ENCODE measurements at places on chromosomes 12 and 14.

DNA sequence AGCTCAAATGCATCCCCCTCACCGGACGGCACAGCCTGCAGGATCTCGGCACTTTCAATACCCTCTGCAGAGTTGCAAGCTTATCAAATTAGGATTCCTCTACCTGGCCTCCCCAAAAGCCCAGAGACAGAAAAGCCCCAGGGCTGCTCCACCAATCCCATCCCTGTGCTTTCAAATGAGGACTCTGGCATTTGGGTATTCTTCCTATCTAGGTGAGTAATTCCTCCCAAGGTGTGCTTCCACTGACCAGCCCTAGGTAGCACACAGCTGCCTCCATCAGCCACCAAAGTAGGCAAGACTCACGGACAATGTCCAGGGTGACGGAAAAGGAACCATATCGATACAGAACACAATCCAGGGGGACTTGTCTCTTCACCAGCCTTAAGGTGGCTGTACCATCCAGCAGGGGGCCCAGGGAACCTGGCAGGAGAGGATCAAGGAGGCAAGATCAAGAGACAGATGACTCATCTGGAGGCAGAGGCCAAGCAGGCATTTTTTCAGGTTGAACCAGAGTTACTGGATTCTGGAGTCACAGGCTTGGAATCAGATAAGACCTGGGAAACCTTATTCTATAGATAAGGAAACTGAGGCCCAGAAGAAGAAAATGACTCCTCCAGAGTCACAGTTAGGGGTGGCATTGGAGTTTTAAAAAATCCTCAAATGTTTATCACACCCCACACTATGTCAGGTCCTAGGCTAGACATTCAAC, 9.9 kb downstream of the PMEL start:
- DNase-seq: peak; percentile 62

GRCh38 chr12:78004249-78005093, 173.8 kb downstream of the NAV3 start:
- no peak for DNase-seq

- peak; percentile 69 for DNase-seq
Measured at GRCh38 chr14:77849711-77850110, 49.8 kb downstream of the ADCK1 start.

DNA sequence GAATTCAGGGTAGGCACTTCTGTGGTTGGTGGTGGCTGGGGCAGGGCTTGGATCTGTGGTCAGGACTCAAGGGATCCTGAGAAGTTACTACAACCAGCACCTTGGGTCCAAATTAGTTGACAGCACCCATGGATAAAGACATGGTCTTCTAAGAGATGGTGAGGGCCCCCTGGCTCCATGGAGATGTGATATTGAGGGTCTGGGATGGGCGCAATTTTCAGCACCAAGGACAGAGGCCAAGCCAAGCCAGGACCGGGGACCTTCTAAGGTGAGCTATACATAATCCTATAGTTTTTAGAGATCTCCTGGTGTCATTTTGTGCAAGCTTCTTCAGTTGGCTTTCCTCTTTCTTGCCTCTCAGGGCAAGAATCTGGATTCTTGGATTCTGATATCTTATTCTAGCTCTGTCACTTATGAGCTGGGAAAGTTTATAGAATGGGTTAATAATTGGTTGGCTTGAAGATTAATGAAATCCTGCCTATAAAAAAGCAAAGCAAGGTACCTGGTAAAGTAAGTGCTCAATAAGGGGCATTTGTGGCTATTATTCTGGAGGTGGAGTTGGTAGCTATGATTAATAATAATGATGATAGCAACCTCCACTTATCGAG, 130.1 kb upstream of the LHX5 start:
- no peak for DNase-seq

GRCh38 chr14:100309028-100309737, 2.9 kb upstream of the SLC25A29 start:
- DNase-seq: no peak

GRCh38 chr14:102570334-102570995, 22.0 kb upstream of the RCOR1 start:
- no peak for DNase-seq

DNA sequence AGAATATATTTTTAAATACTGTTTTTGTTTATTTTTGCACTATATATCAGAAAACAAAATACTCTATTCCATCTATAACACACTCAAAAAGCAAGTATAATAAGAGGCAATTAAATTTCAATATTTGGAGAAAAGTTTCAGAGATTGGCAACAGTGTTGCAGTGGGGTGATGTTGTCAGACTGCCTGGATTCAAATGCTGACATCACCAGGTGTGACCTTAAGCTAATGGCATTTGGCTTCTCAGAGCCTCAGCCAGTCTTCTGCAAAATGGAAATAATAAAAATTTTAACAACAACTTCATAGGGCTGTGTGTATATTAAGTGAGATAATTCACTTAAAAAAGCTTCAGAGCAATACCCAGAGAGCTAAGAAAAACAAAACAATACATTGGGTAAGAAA, 74.7 kb downstream of the TMTC1 start:
- no peak for DNase-seq

- DNase-seq: no peak
Measured at GRCh38 chr12:46858368-46858767, 32.6 kb upstream of the SLC38A4 start.

DNA sequence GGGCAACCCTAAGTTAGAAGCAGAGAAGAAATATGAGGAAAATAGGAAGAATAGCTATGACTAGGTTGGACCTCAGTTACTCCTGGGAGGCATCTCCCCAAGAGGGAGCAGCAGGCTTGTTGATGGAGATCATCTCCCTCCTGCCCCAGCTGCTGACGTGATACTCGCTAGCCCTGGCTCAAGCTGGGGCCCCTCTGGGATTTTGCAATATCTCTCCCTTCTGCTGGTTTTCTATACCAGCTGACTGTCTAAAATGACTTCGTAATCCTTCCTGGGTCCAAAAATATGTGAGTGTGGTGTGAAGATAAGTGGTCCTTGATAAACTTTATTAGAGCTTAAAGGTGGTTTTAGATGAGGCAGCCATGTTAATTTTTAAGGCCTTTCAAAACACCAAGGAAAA, 4.5 kb upstream of the HECTD4 start:
- no peak for DNase-seq

DNA sequence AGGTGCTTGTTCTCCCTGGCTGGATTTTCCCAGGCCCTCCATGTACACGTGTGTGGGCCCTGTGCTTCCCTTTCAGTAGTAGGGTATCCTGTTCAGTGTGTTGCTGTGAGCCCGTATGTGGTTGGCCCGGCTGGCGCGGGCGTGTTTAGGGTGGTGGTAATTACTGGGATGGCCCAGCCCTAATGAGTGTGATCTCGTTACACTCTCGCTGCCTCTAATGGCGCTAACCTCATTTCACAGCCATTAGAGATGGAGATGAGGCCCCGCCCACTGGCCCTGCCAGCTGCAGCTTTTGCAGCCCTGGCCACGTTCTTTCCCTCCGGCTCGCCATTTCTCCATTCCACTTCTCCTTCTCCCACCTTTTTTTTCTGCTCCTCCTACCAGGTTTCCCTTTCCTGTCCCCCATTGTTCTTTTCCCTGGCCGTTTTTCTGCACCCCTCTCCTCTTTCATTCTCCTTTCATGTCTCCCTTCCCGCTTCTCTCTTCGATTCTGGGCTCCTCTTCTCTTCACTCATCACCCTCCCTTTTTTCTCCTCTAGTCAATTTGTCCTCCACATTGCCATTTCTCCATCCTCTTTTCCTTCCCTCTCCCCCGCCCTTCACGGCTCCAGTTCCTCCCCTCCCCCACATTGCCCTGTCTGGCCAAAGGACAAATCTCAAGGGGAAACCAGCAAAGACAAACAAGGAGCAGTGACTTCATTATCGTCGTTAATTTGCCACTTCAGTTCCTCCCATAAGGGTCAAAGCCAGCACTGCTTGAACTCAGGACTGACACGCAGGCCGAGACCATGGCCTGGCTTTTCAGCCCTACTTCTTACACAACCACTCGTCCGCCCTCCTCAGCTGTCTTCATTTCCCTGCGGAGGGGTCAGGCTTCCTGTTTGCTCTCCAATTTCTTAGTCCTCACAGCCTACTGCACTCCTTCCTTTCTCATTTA, 6.8 kb downstream of the ZFHX2 start:
- no peak for DNase-seq

DNA sequence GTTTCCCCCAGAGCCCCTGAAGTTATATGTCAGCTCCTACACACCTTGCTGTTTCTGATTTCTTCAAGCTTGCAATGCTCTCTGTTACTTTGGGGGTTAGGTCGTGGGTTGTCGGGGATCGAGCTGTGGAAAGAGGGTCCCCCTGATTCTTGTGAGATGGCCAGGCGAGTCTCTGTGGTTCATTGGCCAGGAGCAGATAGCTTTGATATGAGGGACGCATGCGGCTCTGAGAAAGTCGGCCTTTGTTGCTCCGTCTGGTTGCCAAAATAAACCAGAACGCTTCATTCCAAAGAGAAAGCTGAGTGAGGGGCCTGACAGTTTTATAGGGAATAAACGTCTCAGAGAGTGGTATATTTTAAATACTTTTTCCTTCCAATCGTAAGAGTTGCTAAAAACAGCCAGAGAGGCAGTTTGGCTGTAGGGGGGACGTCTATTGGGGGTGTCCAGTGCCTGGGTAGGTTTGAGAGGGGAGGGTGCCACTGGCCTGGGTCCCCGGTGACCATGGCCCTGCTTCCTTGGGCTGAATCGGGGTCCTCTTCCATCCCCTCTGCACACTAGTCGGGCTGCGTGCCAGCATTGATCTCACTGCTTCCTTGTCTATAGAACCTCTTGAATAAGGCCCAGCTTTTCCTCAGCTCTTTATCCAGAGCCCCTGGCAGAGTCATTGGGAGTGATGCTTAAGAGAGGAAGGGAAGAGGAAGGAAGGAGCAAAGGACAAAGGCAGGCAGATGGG, 18.9 kb downstream of the CCND2 start:
- DNase-seq: no peak

- peak; percentile 47 for DNase-seq
Measured at GRCh38 chr14:23327947-23328744, 6.9 kb downstream of the PABPN1 start.

DNA sequence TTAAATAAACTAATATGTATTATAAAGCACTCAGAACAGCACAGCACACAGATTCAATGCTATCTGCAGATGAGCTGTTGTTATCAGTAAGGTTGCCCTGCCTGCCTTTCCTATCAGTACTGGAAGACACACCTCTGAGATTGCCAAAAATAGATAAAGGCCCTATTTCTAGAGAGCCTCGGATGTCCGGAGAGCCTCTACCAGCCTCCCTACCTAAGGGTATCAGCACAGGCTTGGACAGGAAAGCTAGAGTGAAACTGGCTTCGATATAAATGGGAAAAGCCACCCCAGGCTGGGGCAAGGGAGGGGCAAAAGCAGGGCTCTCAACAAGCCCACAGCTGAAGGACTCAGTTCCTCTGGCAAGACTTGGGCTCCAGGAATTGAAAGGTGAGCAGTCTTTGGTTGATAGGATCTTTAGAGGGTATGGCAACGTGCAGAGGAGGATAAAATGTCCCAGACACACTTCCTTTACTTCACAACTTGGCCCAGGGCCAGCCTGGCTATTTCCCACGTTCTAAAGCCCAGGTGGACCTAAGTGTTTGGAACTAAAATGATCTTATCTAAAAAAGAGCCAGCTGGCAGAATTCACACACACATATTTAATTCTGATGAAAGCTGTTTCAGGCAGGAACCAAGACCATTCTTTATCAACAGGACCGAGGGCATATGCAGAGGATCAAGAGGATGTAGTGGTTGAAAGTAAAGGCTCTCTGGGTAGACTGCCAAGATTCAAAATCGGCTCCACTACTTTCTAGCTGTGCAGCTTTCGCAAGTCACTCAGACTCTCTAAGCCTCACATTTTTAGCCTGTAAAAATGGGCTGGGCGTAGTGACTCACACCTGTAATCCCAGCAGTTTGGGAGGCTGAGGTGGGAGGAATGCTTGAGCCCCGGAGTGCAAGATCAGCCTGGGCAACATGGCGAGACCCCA, 37.8 kb upstream of the ITPR2 start:
- DNase-seq: peak; percentile 51

- DNase-seq: no peak
Measured at GRCh38 chr14:55582746-55583145, 2.7 kb downstream of the KTN1 start.

- DNase-seq: no peak
Measured at GRCh38 chr12:58747533-58747932, 172.8 kb downstream of the LRIG3 start.

DNA sequence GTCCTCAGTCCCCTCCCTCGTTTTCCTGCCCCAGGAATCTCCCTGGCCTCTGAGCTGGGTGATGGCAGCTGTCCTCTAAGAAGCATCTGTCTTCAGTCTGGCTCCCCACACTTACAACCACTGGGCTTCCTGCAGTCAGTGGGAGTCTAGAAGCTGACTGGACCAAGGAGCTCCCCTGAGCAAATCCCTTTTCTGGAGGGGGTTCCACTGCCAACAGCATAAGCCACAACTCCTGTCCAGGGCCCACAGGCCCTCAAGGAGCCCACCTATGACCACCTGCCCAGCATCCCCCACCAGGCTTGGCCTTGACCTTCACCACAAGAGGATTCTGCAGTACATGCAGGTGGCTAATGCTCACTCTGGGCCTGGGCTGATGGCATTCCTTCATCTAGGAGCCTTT, 4.1 kb downstream of the RDH16 start:
- DNase-seq: no peak

- no peak for DNase-seq
Measured at GRCh38 chr14:21100931-21101330, at the start of gene TMEM253. TMEM253 (plus strand) TSS chr14:21101066; CDS start chr14:21101344, 278 bp downstream.

DNA sequence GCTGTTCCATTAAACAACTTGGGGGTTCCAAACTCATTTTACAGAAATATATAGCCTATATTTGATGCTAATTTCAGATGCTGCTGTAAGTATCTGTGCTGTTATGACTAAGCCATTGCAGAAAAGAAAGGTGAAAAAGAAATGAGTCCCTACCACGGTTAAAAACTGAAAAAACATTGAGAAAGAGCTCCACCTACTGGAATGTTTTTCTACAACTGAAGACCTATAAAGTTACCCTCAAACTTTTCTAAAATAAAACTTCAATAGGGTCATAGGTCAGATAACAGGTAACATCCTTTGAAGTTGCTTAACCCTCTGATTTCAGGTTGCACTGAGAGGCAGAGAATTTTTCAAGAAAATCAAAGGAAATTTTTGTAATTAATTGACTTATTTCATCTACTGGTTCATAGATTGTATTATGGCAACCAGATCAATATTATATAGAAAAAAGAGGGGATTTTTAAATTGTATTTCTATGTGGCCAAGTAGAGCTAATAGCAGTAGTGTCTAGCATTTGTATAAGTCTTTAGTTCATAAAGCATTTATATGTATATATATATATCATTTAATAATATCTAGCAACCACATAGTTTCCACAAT, 279.9 kb downstream of the RPS29 start:
- peak; percentile 4 for DNase-seq

DNA sequence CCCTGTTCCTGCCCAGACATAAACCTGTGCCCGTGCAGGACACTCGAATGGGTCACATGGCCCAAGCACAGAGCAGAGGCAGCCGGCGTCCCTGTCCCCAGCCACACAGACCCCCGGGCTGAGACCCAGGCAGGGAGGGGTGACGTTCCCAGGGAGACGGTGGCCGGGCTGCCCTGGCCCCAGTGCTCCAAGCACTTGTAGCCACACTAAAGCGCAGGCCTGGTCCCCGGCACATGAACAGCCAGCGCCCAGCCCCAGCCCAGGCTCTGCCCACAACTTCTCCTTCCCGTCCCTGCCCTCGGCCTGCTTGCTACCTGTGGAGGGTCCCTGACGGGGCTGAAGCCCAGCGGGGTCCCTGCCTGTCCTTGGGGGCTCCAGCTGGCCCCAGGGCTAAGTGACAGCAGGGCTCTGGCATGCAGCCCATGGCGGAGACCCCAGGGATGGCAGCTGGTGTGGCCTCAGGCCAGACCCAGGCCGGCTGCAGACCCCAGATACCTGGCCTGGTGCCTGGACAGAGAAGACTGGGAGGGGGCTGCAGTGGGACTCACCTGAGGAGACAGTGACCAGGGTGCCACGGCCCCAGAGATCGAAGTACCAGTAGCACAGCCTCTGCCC, 338.4 kb downstream of the TMEM121 start:
- no peak for DNase-seq

Measured in astrocyte (in vitro differentiated cells and primary cell).